Cerebellum (tissue), 4 donors: ENCODE measurements at places on chromosomes 5 and 9.

DNA sequence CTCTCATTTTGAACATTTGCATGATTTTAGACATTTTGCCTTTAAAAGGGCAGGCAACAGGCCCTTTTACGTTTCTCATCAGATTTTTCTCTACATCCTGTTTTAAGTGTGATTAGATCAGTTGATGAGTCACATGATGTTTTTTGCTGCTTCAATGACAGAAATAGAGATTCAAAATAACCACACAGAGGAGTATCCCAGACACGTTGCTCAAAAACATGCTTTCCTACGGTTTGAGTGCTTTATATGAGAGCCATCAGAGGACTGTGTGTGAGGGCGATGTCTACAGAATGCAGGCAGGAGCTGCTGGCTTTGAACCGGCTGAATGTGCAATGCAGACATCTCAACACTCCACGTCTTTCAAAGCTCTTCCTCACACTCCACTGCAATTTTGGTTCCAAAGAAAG is 42.1 kb downstream of the OTULIN start:
- DNase-seq: no peak

DNA sequence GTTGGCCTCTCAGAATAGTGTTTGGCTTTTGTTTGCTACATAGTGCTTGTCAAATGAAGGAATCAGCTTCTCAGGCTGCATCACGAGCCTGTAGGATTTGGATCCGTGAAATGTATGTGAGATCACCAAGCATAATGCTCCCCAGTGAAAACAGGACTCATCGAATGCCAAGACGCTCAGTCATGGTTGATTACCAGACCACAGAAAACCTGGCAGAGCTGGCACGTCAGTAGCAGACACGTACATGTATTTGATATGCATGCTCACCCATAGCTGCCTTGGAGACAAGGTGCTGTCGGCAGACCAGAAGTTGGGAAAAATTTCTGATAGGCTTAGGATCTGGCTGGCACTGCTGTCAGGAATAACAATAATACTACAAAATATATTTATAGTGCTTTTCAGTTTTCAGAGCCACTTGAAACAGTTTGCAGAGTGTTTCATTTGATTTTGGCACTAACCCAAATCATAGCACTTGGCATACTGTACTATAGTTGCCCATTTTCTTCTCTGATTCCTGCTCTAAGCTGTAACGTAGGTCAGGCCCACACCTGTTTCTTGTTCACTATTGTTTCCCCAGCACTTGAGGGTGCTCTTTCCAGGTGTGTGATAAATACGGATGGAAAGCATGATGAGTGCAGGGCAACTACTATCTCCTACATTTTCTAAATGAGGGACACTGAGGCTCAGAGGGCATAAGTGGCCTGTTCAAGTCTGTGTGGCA is 226.1 kb downstream of the NR3C1 start:
- DNase-seq: peak; percentile 63

GRCh38 chr5:126464959-126465358 is 41.8 kb downstream of the GRAMD2B start:
- DNase-seq: no peak

DNA sequence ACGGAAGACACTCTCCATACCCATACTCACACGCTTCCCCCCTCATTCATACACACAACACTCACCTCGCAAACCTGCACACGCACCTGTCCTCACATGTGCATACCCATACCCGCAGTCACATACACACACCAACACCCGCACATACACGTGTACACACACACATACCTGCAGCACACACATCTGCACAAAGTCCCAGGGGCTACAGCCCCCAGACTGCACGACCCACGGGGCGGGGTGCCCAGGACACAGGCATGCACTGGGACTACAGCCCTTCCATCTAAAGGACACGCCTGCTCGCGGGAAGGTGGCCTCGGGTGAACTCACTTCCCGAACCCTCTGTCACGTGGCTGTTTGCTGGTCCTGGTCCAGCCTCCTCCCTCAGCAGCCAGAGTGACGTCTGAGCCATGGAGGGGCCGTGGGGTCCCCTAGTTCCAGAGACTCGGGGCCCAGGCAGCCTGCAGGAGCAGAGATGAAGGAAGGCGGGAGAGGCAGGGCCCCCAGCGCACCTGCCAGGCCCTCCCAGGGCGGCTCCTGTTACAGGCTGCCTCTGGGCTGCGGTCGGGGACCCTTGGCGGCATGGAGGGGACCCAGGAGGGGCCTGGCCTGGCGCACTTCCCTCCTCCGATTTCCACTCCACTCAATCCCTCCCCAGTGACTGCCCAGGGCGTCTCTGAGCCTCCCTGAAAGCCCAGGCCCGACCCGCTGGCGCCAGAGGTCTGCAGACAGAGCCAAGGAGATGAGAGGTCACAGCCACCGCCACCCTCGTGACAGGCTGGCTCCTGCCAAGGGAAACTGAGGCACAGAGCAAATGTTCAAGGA is 8.1 kb downstream of the SLC12A7 start:
- peak; percentile 17 for DNase-seq

- DNase-seq: no peak
Measured at GRCh38 chr5:178213003-178213461, 8.7 kb downstream of the HNRNPAB start.

DNA sequence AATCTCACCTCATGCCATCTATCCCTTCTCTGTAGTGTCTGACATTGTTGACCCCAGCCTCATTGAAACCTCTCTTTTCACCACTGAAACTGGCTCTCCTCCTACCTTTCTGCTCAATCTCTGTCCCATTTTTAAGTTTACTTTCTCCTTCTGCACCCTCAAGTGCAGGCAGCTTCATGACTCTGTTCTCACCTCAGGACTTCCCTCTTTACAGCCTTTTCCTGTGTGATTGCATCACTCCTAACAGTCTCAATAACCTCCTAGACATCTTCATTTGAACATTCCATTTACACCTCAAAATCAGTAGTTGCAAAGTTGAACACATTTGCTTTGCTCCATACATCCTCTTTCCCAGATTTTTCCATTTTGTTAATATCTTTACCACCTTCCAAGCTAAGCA is 172.1 kb downstream of the RASEF start:
- no peak for DNase-seq

GRCh38 chr5:141560151-141560550 is 58.6 kb downstream of the DIAPH1 start:
- peak; percentile 40 for DNase-seq

DNA sequence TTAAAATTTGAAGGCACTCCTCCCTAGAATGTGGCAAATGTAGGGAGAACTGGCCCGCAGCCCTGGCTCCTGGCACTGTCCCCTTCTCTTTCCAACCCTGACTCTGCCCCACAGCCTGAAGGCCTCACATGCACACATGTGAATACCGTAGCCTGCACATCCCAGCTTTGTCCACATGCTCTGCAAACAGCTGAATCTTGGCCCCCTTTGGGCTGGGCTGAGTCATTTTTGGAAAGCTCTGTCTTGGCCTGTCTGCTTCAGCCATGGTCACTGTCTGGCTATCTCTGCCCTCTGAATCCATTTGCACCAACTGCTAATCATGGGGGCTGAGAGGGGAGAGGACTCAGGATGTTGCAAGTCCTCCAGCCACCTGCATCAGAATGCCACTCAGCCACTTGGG is 22.1 kb upstream of the GALNT10 start:
- no peak for DNase-seq

- no peak for DNase-seq
Measured at GRCh38 chr9:1979741-1980367, 35.3 kb upstream of the SMARCA2 start.

- DNase-seq: no peak
Measured at GRCh38 chr5:138252944-138253343, 21.5 kb downstream of the GFRA3 start.

DNA sequence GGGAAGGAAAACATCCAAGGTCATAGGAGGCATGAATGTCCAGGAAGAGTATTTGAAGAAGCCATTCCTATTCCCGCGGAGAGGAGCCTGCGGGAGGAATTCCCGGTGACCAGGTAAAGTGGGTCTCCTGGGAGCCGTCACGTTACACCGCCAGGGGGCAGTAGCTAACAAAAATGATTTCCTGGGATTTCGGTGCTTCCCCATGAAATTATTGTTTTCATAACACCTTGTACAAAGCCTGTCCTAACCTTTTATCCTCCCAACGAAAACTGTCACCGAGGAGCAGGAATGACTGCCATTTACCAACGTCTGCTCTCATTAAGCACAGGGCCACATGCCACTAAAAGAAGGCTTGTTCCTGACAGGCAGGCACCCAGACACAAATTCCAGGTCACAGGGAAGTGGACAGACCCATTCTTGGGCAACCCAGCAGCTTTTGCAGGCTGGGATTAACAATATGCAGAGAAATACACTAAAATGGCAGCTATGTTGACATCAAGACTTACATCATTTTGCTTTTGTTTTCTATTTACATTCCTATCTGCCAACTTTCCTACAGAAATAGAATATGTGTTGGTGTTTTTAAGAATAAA is 41.2 kb upstream of the CTSL start:
- DNase-seq: peak; percentile 33

DNA sequence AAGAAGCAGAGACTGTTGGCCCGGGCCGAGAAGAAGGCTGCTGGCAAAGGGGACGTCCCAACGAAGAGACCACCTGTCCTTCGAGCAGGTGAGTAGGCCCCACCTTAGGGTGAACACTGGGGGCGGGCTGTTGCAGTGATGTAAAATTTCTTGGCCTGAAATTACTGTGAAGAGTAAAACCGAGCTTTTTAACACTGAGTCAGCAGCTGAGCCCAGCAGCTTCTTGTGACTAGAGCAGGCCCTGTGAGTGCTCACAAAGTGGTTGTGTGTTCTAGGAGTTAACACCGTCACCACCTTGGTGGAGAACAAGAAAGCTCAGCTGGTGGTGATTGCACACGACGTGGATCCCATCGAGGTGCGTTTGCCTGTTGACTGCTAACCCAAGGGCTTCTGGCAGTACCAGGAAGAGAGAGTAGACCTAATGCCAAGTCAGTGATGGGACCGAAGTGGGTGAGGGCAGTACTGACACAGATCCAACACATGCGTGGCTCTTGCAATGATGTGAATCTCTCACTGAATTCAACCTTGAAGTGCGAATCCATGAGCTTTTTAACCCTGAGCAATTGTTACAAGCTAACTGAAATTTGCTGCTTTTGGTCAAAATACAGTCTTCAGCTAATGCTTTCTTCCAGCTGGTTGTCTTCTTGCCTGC is 2.1 kb downstream of the RPL7A start:
- no peak for DNase-seq

GRCh38 chr5:152634586-152634985 is 229.5 kb upstream of the NMUR2 start:
- peak; percentile 72 for DNase-seq

GRCh38 chr5:79806741-79807140 is 117.1 kb downstream of the CMYA5 start:
- DNase-seq: peak; percentile 10

GRCh38 chr5:10704949-10705621 is 55.9 kb downstream of the DAP start:
- no peak for DNase-seq

DNA sequence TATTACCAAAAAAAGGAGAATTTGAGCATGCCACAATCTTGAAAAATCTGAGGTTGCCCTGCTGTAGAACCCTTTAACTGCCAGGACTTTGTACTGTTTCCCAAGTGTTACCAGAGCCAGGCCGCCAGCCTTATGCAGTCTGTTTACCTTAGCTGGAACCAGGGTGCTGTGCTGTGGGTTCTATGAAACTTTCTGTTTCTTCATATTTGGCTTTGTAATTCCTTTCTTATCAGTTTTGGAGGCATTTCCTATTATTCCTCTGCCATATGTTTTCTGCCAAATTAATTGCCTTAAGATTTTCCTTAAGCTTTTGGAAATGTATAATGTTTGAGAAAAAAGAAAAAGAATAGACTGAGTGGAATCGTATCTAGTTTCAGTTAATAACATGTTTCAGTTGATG is 2.1 kb downstream of the S1PR3 start:
- DNase-seq: no peak

GRCh38 chr9:90593646-90594045 is 49.0 kb downstream of the DIRAS2 start:
- no peak for DNase-seq

- no peak for DNase-seq
Measured at GRCh38 chr9:98415782-98416181, 160.3 kb upstream of the TBC1D2 start.
